ENCODE measurements at places on chromosomes 12 and 14. TPM values are rescaled to one million over a fixed set of nuclear protein-coding genes. Genes with fewer than 3 reads are reported as not detected.

Gene KRT3
- total RNA-seq: not detected

- peak overlapping the region; percentile 98 for H3K27ac ChIP-seq
- H3K4me3 ChIP-seq: peak overlapping the region; percentile 94
- DNase-seq: no peak
- H3K27me3 ChIP-seq: no peaks in the 10 kb centered on the region
- peaks cover 68% of the 10 kb centered on the region for H3K36me3 ChIP-seq
Measured at GRCh38 chr12:56723889-56724700, 1.0 kb downstream of the NACA start.

Gene COX14
- 49.2 TPM for total RNA-seq

- H3K27ac ChIP-seq: no peak overlapping the region
- no peaks in the 10 kb centered on the region for H3K27me3 ChIP-seq
- no peak for DNase-seq
- H3K36me3 ChIP-seq: no peaks in the 10 kb centered on the region
Measured at GRCh38 chr12:95412482-95413311, 61.3 kb upstream of the METAP2 start.

DNA sequence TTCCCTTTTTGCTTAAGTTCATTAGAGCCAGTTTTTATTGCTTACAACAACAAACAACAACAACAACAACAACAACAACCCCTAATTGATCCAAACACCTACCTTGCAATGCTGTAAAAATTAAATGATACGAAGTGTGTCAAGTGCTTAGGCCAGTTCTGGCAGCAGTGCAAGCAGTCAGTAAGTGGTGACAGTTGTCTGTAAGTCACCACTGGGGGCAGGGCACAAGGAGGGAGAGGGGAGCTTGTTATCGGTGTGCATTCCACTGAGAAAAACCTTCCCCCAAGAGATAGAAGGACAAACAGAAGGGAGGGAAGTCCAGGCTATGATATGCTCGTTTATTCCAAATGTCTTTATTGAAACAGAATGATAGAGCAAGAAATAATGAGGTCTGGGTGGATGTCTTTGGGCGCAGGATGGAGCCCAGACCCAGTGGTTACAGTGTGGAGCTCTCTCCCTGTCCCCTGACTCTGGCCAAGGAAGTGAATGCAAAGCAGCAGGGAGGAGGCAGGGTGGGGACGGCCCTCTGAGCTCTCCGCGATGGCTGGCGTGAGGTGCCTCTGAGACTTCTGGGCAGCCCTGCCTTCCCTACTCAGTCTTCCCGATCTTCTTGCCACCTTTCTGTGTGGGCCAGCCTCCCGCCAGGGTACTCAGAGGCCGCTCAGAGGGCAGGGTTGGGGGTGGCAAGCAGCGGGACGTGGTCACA lies 6.5 kb downstream of the SLC22A17 start:
- no peak overlapping the region for H3K27ac ChIP-seq
- H3K36me3 ChIP-seq: peaks cover 2% of the 10 kb centered on the region
- H3K27me3 ChIP-seq: peaks cover 3% of the 10 kb centered on the region
- peaks cover 1% of the 10 kb centered on the region for H3K4me1 ChIP-seq
- H3K4me3 ChIP-seq: no peak overlapping the region

DNA sequence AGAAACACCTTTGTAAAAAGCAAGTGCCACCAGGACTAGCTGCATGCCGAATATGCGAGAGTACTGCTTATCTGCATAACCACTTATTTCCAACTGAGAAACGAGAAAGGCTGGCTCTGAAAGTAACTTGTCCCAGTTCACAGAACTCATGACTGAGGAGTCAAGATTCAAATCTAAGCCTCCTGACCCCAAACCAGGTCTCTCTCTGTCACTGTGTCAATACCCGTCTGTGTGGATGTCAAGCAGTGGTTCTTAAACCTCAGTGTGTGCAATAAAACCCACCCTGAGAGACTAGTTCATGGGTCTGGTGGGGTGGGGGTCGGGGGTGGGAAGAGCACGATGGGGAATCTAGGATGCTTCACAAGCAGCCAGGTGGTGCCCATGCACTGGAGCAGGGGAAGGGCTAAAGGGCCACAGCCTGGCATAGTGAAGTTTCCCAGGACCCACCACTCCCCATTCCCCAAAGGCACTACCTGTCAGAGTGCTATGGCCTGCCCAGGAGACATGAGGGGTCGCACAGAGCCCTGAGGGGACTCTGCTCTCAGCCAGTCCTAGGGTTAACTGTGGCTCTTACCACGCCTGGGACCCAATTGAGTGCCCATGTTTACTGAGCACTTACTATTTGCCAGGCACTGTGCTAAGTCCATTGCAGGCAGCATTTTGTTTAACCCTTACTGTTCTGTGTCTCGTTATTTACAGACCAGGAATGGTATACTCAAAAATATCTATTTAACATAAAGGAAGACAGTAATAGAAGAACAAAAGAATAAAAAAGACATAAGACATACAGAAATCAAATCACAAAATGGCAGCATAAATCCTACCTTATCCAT lies 33.4 kb upstream of the PNMA1 start:
- H3K36me3 ChIP-seq: peaks cover 29% of the 10 kb centered on the region
- H3K4me3 ChIP-seq: peak overlapping the region; percentile 14
- no peak for DNase-seq
- peak overlapping the region; percentile 66 for H3K27ac ChIP-seq
- peaks cover 94% of the 10 kb centered on the region for H3K4me1 ChIP-seq

Gene ATXN7L3B
- total RNA-seq: 18.5 TPM

DNA sequence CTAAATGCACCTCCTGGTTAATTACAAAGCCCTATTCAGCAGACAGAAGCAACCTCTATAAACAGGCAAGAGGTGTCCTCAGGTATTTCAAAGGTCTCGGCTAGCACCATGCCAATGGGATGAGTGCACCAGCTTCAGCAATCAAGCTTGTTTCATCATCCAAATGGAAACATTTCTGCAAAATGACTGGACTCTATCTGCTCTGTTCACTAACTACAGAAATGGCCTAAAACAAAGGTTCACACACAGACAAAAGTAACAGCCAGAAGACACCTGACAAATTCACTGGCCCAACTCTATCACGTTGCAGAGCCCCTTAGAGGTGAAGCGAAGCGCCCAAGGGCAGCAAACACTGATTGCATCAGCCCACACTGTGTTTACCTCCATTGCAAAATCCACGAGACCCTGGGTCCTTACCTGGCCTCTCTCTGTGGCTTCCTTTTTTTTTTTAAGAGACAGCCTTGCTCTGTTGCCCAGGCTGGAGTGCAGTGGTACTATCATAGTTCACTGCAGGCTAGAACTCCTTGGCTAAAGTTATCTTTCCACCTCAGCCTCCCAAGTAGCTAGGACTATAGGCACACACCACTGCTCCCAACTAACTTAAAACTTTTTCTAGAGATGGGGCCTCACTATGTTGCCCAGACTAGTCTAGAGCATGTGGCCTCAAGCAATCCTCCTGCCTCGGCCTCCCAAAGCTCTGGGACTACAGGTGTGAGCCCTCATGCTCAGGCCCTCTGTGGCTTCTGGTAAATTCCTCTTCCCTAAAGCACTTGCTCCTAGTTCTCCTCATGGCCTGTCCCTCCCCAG lies 8.5 kb upstream of the SYNE3 start:
- H3K4me3 ChIP-seq: peak overlapping the region; percentile 77
- no peaks in the 10 kb centered on the region for H3K27me3 ChIP-seq
- peak overlapping the region; percentile 99 for H3K27ac ChIP-seq
- no peak for DNase-seq

Gene KRT72
- total RNA-seq: not detected

DNA sequence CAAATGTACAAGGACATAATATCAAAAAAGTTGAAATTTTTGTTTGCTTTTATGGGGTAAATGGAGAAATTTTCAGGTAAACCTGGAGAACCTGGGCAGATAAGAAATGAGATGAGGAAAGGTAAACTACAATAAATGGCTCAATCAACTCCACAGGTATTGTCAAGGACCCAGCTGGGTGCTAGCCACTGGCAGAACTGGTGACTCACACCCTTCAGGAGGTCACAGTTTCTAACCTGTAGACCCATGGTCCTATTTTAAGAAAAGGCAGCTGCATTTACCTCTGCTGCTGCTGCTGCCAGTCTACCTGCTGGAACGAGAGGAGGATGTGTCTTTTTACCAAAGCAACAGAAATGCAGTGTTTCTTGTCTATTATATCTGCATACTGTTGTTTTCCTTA lies 226.6 kb downstream of the ALG10B start:
- no peak overlapping the region for H3K4me3 ChIP-seq
- no peaks in the 10 kb centered on the region for H3K36me3 ChIP-seq
- DNase-seq: no peak
- no peaks in the 10 kb centered on the region for H3K4me1 ChIP-seq
- no peak overlapping the region for H3K27ac ChIP-seq
